ENCODE measurements at places on chromosomes 11 and 22. TPM values are rescaled to one million over a fixed set of nuclear protein-coding genes. Genes with fewer than 3 reads are reported as not detected.

GRCh38 chr22:36741968-36742367 lies 34.0 kb downstream of the IFT27 start:
- no peak for DNase-seq

GRCh38 chr22:27679176-27679575 lies 122.4 kb downstream of the MN1 start:
- DNase-seq = no peak

DNA sequence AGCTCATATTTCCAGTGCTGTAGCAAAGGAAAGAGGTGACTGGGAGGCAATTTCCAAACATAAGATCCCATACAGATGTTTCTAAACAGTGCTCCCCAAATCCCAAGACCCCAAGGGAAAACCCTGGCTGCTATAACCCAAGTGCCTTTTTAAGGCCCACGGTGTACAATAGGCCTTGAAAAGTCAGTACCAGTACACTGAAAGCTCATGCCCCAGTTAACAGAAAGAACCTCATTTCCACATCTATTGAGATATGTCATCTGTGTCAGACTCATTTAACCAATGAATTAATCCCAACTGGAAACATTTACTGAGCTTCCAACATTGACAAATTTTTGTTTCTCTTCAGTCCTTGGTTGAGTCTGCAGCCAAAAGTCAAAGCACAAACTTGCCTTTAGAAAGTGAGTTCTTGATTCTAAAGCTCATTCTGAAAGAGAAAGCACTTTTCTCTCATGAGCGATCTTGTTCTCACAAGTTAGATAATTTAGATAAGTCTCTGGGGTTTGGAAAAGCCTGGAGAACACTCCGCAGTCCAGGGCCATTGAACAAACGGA lies 239.8 kb upstream of the ARHGAP20 start:
- DNase-seq = no peak

DNA sequence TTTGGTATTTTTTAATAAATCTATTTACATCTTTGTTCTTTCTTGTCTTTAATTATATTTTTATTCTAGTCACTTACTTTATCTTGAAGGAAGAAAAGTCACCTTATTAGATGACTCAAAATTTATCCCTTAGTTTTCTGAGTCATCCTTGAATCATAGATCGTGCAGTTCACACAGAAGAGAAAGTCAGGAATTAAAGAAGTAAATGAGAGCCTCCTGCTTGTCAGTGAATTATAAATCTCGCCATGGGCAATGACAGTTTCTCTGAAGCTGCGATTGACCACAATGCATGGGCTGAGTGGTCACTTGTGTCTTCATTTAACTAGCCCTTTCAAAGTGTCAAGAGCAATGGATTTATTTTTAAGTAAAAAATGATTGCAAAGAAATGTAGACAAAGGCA lies 91.2 kb downstream of the LUZP2 start:
- DNase-seq = no peak

DNA sequence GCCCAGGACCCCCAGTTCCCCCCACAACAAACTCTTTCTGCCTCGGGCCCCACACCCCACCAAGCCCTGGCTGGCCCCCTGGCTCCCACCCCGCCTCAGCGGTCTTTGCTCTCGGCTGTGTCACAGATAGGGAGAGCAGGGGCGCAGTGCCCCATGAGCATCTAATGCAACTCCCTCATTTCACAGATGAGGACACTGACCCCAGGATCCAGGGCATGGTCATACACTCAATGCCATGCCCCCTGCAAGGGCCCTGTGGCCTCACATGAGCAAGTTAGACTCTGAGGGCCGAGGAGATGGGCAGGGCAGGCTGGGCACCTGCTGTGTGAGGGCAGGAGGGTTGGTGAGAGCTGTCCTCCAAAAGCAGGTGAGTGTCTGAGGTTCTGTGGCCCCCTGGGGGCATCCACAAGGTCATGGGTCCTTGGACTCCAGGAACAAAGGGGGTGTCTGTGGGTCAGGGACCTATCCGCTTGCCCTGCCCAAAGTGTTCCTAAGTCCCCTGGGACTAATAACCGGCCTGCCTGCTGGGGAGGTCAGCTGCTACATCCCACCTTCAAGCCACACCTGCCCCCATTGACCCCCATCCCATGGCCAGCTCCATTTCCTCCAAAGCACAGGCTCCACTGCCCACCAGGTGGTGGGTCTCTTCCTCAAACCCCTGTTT lies 2.5 kb downstream of the MIF start:
- DNase-seq = no peak

The OR2AG1 gene
- total RNA-seq = not detected
